ENCODE measurements at places on chromosomes 4 and X.

DNA sequence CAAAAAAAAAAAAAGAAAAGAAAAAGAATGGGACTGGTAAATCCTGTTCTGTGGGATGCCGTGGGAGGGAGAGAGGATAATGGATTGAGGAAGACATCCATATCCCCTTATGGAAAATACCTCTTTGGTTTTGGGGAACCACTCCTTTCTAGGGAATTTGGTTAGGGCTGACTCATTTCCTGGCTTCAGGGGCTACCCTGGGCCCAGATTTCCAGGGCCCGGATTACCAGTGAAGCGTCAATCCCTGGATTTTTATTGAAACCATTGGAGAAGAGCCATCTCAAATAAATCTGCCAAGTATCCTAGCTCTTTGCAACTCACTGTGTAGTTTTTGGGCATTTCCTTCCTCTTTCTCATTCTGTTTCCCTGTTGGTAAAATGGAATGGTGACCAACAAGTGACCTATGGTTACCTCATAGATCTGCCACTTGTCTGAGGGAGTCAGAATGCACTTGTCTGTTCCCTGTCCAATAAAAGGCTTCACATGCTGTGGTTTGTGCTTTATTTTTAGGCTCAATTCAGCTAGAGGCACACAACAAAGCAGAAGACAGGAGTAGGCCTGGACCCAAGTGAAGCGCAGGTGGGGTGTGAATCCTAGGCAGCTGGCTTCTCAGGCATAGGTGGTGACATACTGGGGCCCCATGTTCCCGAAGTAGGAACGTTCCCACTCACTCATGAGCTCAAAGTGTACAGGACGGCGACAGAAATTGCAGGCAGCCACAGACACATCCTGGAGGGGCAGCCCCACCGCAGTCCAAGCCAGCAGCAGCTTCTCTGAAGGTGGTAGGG lies 8.6 kb downstream of the APEX2 start:
- DNase-seq, result no peak

- DNase-seq, result no peak
Measured at GRCh38 chr4:186827534-186827897, 103.9 kb upstream of the FAT1 start.

DNA sequence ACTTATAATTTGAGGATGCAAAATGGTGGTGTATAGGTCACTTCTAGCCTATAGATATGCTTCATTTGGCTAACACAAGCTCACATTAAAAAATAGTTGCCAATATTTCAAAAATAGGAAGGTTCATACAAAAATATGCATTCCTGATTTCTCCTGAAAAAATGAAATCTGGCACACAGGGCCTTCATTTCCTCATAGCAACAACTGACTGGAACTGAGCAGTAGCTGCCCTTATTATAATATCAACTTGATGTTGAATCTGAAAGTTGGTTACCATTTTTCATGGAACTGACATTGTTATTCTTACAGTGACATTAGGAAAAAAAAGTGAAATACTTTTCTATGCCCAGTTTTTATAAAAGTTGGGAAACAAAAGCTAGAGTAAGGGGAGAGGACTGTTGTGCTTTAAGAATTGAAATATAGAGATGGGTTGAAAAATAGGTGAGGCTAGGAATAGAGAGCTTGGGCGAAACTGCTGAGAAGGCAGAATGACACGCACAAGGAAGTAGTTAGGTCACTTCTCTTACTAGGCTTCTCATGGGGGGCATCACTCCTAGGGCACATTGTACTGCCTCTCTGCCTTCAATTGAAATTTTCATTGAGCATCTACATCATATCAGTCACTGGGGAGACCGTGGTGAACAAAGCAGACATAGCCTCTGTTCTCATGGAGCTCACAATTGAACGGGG lies 43.1 kb upstream of the C1GALT1C1 start:
- DNase-seq, result no peak

- DNase-seq, result no peak
Measured at GRCh38 chr4:182179105-182179504, 64.1 kb upstream of the TENM3 start.

DNA sequence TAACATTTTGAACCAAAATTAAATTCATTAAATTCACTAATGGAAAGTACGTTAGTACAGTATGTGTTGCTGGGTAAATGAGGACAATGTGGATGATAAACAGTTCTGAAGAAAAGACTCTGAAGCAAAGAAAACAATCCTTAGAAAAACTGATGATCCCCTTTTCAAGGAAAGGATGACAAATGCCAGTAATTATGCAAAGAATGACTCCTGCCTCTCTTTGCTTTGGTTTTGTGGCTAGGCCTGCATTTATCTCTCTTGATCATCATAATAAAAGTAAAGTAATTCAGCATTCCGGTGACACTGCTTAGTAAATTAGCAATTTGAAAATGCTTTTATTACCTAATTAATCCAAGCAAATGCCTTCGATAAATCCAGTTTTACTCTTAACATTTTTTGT lies 652.2 kb upstream of the DIPK2B start:
- no peak for DNase-seq

DNA sequence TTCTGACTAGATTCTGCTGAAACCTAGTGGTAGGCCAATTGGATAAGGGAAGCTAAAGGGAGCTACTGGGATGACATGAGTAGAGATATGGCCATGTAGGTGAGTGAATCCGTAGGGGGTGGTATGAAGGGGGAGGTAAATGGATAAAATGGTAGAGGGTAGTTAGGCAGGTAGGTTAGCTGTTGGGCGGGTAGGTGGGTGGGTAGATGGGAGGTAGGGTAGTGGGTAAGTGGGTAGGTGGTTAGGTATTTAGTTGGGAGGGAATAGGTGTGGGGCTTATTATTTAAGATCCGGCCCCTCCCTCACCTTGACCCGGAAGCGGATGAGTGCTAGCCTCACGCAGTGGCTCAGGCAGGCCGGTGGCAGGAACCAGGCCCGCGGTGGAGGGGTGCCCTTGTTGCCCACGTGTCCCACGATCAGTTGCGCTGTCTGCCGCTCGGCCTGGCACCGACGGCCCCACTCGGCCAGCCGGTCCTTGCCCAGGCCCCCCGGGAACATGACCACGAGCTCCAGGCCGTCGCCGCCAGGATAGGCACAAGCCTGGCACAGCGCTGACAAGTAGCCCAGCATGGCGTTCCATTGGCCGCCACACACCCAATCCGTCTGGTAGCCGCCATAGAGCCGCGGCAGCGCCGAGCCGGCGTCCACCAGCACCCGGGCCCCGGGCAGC lies 725 bp downstream of the FAM120C start:
- DNase-seq, result peak; percentile 50

DNA sequence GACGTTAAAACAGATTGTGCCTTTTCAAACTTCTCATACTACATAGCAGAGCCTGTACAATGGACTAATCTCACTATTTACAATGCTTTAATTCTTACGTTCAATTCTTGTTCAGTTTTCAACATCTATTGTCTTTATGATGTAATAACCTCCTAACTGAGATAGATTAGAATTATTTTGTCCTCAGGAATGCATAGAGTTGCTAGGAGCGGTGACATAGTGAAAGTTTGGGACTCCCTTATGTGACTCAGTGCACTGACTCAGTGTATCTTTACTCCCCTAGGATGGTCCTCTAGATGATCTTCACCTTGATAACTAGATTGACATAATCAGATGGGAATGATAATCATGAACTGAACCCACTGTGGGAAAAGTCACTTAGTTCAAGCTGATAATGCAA lies 151.5 kb downstream of the VEGFC start:
- no peak for DNase-seq

DNA sequence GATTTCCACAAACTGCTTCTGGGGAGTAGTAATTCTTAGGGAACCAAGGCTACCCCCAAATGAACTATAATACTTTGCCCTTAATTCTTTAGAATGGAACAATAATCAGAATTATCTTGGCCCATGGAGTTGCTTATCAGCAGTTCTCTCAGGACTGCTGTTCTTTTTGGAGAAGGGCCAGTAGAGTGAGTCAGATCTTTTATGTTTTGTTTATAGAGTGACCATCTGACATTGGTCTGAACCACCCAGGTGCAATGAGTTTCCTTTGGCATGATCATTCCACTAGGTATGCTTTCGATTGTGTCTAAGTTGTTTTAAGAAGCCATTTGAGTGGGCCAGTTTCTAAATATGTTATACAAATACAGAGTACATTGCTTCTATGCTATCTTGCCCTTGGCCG lies 31.8 kb downstream of the PRRG1 start:
- DNase-seq, result no peak

GRCh38 chrX:154712781-154713740 lies 37.8 kb downstream of the GAB3 start:
- DNase-seq, result no peak

DNA sequence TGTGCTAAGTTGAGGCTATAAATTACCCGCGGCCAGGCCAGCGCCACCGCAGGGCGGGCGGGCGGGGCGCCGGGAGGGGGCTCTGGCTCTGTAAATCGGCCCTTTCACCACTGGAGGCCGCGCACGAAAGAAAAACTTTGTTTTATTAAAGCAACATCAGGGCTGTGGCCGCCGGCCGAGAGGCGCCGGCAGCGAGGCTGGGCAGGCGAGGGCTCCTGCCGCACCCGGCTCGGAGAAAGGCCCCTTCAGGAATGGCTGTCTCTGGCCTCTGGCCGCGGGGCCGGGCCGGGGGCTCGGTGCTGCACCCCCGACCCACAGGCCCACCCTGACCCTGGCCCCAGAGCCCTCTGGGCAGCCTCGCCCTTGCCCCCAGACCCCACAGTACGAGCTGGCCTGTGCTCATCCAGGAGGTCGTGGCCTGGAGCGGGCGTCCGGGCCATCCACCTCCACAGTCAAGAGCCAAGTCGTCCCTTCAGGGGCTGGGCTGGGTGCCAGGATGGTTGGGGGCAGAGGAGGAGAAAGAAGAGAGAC lies 29.5 kb upstream of the FGFR3 start:
- DNase-seq, result no peak

- no peak for DNase-seq
Measured at GRCh38 chr4:150583287-150584110, 1.5 kb downstream of the MAB21L2 start.

DNA sequence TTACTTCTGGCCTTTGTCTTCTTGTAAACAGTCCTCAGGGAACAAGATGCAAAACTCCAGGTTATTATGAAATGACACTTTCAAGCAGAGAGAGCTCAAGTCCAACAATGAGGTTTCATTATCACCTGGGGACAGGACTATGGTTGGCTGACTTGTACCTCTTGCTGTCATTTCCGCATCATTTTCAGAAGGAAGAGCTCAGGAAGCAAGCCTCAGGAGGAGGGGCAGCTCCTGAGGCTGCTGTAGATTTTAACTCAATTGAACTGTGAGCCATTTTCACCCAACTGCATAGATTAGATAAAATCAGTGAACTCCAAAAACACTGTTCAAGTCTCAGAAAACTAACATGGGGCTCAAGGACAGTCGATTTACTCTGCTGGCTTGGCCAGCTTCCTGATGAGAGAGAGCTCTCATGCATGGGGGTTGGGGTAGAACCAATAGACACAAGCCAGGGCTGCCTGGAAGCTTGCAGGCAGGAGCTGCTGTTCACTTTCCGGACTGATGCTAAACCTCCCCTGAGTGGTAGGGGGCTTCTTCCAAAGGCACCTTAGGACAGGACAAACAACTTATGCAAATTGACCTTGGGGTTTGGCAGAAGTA lies 23.6 kb downstream of the TMEM255A start:
- no peak for DNase-seq

DNA sequence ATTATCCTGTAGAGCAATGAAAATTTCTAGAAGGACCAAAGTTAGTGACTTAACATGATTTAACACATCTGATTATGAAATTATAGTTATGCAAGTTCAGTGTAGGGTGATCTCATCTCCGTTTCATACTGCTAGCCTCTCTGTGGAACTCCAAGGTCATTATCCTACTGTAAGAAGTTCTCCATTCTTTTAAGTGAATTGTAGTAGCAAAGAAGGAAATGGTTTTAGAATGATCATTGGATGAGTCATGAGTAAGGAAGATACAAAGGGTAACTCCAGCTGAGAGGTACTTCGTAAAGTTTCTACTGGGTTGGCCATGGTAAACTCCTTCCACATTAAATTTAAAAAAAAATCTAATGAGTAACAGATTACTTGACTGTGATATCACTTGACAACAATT lies 215.0 kb upstream of the GIMD1 start:
- DNase-seq, result no peak

- no peak for DNase-seq
Measured at GRCh38 chr4:7398788-7399439, 35.8 kb downstream of the PSAPL1 start.

GRCh38 chrX:119228512-119229252 lies 7.4 kb upstream of the PGRMC1 start:
- DNase-seq, result no peak

GRCh38 chr4:72314869-72315268 lies 254.2 kb downstream of the ADAMTS3 start:
- DNase-seq, result no peak

DNA sequence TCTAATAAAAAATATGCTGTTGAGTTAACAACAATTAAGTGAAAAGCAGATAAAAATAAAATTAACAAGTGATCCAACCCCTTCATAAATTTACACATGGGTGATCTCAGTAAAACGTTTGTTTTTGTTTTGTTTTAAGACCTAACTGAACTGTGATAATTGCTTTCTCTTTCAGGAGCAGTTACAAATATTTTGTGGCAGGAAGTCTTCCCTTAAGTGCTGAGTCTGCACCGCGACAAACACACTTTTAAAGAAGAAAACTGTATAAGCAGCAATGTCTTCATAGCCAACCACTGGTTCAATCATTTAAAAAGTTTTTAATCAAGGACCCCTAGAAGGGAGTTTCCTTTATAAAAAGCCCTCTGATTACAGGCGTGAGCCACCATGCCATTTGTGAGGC lies 53.7 kb upstream of the NFKB1 start:
- DNase-seq, result no peak

- DNase-seq, result no peak
Measured at GRCh38 chrX:13377550-13377934, 57.7 kb upstream of the ATXN3L start.

DNA sequence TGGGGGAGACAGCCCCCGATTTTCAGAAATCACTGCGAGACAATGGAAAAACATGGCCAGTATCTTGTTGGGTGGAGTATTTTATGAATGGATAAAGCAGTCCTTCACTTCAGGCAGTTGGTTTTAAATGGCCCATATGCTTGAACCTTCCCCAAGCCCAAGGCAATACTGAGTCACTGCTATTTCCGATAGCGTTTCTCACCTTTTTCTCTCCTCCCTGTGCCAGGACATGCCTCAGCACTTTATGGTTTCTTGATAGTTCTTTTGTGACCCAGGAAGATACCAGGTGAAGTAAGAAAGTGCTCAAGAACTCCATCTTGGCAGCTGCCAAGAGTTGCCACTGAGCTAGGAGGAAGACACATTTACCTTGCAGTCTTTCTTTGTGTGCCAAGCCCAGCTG lies 26.8 kb upstream of the ESX1 start:
- DNase-seq, result no peak

- DNase-seq, result no peak
Measured at GRCh38 chrX:23327104-23327503, 7.5 kb upstream of the PTCHD1 start.

GRCh38 chr4:145815027-145815612 lies 123.5 kb downstream of the ZNF827 start:
- DNase-seq, result no peak

DNA sequence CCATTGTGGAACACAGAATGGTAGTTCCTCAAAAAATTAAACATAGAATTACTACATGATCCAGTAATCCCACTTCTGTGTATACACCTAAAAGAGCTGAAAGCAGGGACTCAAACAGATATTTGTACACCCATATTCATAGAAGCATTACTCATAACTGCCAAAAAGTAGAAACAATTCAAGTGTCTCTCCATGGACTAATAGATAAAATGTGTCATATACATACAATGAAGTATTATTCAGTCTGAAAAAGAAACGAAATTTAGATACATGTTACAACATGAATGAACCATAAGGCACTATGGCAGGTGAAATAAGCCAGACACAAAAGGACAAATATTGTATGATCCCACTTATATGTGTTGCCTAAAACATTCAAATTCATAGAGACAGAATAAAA lies 145.1 kb downstream of the ANTXR2 start:
- no peak for DNase-seq

GRCh38 chr4:173746424-173746823 lies 216.4 kb upstream of the HAND2 start:
- no peak for DNase-seq

Data from stimulated activated CD4-positive, alpha-beta T cell treated with anti-CD3 and anti-CD28 coated beads, Interleukin-15, amount 100 ng/mL, for 1 hour (primary cell).